Pons (tissue), 1 donor: ENCODE measurements at places on chromosomes 4 and X.

DNA sequence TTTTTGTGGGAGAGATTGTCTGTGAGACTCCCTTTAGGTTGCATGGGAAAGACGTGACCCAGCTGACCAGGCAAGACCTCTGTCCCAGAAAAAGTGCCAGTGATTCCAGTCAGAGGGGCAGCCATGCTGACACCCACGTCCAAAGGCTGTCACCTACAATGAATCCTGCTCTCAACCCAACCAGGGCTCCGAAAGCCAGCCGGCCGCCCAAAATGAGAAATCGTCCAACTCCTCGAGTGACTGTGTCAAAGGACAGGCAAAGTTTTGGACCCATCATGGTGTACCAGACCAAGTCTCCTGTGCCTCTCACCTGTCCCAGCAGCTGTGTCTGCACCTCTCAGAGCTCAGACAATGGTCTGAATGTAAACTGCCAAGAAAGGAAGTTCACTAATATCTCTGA is 5.5 kb downstream of the SLITRK2 start:
- DNase-seq, result no peak

DNA sequence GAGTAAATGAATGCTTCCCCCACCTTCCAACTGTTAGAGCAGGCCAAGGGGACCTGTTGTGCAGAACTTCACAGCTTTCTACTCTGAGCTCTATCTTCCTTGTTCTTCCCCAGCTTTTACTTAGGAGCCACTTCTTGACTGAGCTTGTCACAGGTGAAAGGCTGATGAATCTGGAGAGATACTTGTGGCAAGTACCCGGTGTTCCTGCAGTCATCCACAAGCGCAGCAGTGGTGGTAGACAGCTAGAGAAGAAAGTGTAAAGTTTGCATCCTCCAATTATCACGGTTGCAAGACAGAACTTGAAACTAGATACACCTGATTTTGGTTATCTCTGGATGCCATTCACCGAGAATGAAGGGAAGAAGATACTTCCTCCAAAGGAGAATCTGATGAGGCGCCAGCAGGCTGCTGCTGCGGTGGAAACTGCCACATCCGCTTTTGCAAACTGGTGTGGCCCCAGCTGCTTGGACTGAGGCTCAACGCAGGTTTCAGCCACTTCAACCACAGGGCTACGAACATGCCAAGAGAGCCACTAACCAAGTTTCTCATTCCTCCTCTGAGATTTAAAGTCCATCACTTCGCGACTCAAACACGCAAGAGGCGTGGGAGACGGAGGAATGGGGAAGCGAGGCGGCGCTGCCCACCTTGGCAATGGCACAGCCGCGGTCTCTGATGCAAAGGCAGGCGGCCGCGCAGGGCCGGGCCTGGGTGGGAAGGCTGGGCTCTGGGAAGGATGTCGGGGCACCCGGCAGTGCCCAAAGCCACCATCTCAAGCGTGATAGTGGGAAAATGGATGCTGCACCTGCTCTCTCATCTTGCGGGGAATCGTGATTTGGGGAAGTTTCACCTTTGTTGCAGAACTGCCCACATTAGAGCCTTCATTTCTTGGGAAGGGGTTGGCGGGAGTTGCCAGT is 1.3 kb upstream of the FHIP1A start:
- peak; percentile 54 for DNase-seq

DNA sequence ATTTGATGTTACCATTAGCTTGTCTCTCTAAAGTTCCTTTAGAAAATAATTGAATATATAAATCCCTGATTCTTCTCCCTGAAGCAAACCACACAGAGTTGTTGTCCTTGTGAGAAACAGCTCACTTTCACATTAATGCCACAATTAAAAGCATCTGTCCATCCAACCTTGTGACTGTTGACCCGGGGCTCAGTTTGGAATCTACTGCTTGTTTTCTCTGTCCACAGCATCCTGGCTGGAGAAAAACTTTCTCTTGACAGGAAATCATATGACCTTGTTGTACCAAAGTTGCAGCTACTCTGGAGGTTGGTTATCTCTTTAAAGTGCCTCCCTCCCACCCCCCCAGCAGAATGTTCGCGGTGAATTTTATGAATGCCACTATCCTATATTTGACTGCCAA is 3.1 kb downstream of the PRKG2 start:
- DNase-seq, result no peak

DNA sequence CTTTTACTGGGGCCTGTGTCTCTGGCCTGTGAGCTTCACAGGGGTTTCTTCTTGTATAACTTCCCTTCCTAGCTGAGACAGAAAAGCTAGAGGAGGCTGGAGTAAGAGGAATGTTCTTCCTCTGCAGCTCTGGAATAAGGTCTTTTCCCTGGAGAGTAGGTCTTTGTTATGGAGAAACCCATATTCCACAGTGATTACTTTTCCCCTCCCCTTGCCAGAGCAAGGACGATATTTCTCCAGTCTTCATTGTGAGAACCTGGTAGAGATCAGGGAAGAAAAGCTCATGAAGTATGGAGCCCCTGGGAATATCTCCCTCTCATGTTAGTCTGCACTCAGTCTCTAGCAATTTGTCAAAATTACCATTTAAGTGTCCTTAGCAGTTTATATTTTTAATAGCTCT is 18.7 kb upstream of the GLRB start:
- no peak for DNase-seq

DNA sequence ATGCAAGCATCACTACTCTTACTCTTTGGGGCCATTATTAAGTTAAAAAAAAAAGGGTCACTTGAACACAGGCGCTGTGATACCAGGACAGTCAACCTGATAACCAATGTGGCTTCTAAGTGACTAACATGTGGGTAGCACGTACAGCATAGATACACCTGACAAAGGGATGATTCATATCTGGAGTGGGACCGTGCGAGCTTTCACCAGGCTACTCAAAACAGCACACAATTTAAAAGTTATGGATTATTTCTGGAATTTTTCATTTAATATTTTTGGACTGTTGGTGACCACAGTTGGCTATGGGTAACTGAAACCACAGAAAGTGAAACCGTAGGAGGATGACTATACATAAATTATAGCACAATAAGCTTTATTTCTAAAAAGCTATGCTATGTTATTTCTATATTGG is 113.8 kb upstream of the STIM2 start:
- DNase-seq, result no peak

- no peak for DNase-seq
Measured at GRCh38 chr4:15353207-15353606, 74.6 kb upstream of the C1QTNF7 start.

DNA sequence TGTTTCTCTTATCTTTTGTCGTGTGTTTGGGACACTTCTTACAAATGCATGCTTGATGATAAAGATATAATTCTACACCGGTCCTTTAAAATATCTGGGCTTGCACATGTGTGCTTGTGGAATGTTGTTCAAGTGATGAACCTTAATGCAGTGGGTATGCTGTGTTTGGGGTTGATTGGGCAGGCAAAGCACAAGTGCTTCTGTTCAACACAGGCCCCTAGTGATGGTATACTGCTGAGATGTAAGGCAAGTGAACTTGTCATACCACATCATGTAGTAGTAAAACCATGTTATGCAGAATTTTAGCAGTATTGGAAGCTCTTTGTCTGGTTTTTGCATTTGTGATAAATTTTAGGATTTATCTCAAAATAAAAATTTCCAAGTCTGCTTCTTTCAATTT is 23.9 kb downstream of the TBC1D19 start:
- no peak for DNase-seq

GRCh38 chr4:154590329-154591006 is at the start of gene FGA:
FGA (minus strand) TSS chr4:154590742; CDS start chr4:154590687, 55 bp downstream.
- no peak for DNase-seq

- peak; percentile 50 for DNase-seq
Measured at GRCh38 chrX:115226929-115227328, 7.0 kb downstream of the LRCH2 start.

- DNase-seq, result no peak
Measured at GRCh38 chr4:107278791-107279483, 242.8 kb upstream of the DKK2 start.

DNA sequence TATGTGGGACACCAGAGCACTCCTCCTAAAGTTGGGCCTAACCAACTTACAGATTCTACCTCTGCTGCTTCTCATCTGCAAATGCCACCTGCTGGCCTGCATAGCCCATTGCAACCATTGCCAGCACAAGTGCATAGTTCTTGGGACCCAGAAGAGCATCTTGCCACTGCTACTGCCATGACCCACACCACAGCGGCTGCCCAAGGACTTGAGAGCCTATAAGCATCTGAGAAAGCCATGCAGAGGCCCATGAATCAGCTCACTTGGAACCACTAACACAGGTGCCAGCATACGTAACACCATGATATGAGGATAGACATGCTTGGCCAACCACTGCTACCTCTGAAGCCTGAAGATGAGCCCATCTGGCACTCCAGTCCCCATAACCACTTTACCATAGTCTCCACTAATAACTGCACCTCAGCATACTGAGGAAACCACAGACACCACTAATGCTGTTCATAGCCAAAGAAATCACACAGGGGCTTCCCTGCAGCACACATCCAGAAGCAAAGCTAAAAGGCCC is 258.1 kb upstream of the AGTR2 start:
- no peak for DNase-seq

DNA sequence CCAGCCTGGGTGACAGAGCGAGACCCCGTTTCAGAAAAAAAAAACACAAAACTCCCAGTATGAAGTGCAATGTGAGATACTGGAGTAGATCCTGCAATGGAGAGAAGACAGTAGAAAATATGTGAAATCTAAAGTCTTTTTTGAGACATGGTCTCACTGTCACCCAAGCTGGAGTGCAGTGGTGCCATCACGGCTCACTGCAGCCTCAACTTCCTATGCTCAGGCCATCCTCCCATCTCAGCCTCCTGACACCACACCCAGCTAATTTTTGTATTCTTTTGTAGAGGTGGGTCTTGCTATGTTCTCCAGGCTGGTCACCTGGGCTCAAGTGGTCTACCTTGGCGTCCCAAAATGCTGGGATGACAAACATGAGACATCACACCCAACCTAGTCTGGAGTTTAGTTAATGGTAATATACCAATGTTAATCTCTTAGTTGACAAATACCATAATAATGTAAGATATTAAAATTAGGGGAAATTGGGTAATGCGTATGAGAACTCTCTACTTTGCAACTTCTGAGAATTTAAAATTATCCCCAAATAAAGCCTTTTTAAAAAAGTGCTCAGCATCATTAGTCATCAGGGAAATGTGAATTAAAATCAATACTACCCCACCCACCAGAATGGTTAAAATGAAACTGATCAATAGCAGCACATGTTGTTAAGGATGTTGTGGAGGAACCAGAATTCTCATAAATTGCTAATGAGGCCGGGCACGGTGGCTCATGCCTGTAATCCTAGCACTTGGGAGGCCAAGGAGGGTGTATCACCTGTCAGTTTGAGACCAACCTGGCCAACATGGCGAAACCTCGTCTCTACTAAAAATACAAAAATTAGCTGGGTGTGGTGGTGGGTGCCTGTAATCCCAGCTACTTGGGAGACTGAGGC is 15.0 kb downstream of the RBMX start:
- no peak for DNase-seq

GRCh38 chr4:75018811-75019479 is 86.0 kb downstream of the PARM1 start:
- DNase-seq, result no peak

- no peak for DNase-seq
Measured at GRCh38 chr4:174582463-174582862, 60.2 kb upstream of the HPGD start.

DNA sequence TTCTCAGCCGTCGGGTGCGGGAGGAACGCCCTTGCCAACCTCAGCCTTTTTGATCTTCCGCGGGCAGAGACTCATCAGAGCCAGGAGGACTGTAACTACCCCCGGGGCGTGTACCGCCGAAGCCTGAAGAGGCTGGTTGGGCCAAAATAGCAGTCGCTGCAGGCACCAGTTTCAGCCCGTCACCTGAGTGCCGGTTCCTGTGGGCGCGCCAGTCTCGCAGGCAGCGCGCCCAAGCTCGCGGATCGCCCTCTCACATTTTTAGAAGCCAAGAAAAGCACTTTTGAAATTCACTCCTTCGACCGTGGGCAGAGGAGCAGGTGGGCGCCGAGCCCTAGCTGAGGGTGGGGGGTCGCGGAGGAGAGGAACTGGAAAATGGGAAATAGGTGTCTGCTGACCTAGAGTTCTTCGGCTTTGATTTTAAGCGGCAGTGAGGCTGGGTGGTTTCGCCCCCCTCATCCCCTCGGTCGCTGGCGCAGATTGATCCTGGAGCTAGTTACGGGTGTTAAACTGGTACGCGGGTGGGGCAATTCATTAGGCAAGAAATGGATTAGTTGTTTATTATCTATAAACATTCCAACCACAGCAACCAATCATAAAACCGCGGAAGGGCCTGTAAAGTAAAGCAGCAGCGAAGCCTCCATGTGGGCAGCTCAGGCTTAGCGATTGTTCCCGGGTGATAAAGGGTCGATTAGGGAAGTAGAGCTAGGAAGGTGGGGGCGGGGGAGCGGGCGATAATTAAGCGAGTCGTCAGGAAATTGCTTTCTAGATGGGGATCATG is 69.2 kb downstream of the FBXO8 start:
- no peak for DNase-seq

GRCh38 chrX:28311466-28311865 is 275.8 kb upstream of the IL1RAPL1 start:
- no peak for DNase-seq

DNA sequence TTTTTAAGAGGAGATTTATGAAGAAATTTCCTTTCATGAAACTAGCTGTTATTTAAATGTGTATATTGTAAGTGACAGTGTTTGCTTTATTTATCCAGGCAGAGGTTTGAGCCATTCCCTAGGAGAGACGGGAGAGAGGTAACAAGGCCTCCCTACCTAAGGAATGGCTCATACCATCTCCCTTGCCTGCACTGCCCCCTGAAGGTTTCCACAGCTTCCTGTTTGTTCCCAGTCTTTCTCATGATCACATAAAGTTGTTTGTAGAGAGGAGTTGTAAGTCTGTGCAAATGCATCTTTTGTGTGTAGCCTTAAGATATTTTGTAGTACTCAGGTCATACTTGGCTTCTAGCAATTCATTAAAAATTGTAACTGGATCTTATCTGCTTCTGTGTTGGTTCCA is 1504.5 kb upstream of the PCDH10 start:
- DNase-seq, result peak; percentile 11

DNA sequence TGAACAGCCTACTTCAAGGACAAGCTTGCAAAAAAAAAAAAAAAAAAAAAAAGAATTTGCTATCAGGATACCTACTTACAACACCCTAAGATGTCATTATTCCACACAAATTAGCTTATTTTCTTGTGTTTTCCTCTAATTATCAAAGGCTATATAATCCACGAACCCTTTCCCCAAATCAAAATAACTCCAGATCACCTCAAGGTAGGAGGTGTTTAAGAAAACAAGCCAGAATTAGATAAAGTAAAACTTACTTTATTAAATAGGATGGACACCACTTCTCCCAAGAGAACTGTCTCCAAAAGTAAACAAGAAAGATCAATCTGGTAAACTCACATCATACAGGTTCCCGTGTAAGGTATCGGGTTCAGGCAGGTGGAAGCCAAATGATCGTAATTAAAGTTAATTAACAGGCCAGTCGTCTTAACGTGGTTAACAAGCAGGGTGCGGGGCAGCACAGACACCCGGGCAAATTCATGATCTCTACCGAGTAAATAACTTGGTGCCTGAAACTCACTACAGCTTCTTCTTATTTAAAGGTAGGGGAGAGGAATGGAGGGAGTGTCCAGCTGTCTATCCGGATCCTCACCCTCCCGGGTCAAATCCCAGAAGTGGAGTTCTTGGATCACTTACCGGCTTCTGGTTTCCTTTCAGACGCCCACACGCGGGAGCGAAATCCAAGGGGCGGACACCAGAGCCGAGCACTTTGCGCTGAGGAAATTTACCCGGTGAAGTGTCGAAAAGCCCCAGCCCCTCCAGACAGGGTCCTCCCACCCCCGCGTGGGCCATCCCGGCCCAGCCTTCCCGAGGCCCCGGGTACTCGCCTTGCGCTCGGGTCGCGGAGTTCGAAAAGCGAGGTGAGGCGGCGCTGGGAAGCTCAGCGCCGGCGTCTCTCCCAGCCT is 708 bp downstream of the ARAP2 start:
- DNase-seq, result peak; percentile 67

GRCh38 chr4:139665690-139666529 is at the start of gene MGST2:
MGST2 (plus strand) TSS chr4:139665819; CDS start chr4:139666020, 201 bp downstream.
- peak; percentile 47 for DNase-seq
